ENCODE measurements at places on chromosomes 7 and 10.

GRCh38 chr10:59131666-59132065 is 44.8 kb upstream of the PHYHIPL start:
- DNase-seq: no peak

DNA sequence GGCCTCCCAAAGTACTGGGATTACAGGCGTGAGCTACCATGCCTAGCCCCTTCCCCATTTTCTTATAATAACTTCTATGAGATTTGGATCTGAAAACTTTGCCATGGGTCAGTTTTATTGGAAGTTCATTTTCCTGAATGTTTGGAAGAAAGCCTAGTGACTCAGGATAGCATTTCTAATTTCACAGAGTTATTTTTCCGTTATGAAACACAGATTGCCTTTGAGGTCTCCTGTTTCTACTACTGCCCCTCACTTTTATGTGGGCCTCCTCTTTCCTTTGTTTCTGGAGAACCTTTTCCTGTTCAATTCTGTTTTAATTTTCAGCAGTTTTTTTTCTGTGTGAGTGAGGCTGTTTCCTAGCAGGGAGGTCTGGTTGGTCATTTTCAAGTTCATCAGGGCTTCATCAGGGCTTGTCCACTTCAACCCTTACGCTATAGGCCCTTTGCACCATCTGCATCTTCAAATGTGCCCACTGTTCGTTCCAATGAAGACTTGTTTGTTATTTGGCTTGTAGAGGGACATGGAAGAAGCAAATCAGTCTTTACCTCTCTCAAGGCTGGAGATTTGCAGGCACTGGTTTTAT is 58.7 kb downstream of the BMPR1A start:
- no peak for DNase-seq

DNA sequence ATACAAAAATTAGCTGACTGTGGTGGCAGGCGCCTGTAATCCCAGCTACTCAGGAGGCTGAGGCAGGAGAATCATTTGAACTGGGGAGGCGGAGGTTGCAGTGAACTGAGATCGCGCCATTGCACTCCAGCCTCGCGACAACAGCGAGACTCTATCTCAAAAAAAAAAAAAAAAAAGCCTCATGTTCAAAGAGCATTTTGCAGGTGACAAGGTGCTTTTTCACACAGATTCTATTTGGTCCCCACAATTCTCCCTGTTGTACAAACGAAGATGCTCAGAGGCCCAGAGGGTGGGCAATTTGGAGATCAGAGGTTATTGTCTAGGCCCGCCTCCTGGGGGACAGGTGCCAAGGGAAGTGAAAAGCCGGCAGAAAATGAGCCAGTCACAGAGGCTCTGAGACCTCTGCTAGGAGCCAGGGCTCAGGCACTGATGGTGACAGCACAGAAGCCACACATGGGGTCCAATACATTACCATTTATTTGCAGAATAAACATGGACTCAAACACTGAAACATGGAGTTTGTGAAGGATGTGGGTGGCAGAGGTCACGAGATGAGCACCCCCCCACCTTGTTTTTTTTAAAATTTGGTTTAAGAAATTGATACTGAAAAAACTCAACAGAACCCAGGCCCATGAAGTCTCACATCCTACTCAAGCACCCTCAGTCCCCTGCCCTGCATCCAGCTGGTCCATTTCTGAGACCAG is 882 bp upstream of the GAL3ST4 start:
- DNase-seq: no peak

GRCh38 chr10:97024168-97025073 is 161.3 kb downstream of the SLIT1 start:
- no peak for DNase-seq

DNA sequence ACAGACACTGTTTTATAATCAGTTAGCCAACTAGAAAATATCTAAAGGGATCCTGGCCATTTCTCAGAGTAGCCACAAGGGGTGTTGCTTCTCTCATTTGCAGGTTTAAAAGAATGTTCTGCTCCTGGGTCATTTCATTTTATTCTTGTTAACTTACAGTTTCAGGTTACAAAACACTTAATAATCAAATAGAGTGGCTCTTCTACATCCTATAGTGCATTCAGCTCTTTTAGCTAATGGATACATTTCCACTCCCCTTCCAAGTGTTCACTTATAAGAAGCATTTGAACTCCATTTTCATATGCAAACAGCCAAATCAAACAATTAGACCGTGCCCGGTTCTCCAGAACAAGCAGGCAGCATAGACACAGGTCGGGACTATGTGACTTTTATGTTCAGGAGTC is 117.5 kb downstream of the TRIL start:
- DNase-seq: no peak

DNA sequence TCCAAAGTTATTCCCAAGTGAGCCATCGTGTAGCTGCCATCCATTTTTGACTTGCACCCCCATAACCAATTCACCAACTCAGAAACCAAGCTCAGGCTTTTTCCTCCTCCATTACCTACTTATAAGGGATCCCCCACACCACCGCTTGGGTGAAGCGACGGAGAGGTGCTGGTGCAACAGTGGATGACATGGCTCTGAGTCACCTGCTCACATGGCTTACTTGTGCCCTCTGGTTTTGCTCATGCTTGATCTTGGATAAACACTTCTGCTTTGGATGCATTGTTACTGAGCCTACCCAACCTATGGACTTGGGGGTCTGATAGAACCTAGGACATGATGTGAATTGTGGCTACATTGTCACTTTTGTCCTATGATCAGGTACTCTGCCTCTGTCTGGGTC is 12.0 kb upstream of the AKR1B1 start:
- DNase-seq: no peak

All from iPS DF 19.7 (cell line).